ENCODE measurements at places on chromosomes 11 and 22. TPM values are rescaled to one million over a fixed set of nuclear protein-coding genes. Genes with fewer than 3 reads are reported as not detected.

The FXYD2 gene
- total RNA-seq = 5.0 TPM

The LRRC4C gene
- 1.5 TPM for total RNA-seq

The KRTAP5-11 gene
- total RNA-seq = not detected

The DERL3 gene
- total RNA-seq = 0.54 TPM

The GAB4 gene
- total RNA-seq = not detected

The HEPHL1 gene
- not detected for total RNA-seq

The C11orf52 gene
- 5.0 TPM for total RNA-seq

The EMID1 gene
- 6.0 TPM for total RNA-seq

The CYP2D6 gene
- 1.1 TPM for total RNA-seq

The C22orf31 gene
- not detected for total RNA-seq

The IFITM1 gene
- 38.2 TPM for total RNA-seq

The HOATZ gene
- total RNA-seq = not detected

The DAGLA gene
- 4.7 TPM for total RNA-seq

The FGF19 gene
- not detected for total RNA-seq

The TENM4 gene
- 49.4 TPM for total RNA-seq

The CADM1 gene
- 41.7 TPM for total RNA-seq

The YPEL4 gene
- total RNA-seq = not detected

The GSTT2B gene
- total RNA-seq = 3.8 TPM

The LRRC74B gene
- not detected for total RNA-seq

The RAG1 gene
- 2.4 TPM for total RNA-seq

The WNT7B gene
- total RNA-seq = 15.3 TPM

The OR10D3 gene
- total RNA-seq = not detected

Data from kidney epithelial cell (primary cell).